ENCODE measurements at places on chromosomes 7 and 10.

DNA sequence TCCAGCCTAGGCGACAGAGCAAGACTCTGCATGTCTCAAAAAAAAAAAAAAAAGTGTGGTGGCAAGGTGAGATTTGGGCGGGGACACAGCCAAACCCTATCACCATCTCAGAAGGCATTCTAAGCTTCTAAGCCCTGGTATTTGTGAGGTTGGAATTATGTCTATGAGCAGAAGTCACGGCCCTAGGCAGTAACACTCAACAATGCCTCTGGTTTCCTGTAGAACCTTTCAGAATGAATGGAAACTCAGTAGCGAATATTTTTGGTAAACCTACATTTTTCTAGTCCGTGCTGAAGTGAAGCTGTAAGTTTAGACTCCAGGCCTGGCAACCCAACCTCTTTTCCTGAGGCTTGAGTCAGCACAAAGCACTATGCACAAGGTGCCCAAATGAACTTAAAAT, 88.3 kb downstream of the FAM107B start:
- DNase-seq, result no peak

DNA sequence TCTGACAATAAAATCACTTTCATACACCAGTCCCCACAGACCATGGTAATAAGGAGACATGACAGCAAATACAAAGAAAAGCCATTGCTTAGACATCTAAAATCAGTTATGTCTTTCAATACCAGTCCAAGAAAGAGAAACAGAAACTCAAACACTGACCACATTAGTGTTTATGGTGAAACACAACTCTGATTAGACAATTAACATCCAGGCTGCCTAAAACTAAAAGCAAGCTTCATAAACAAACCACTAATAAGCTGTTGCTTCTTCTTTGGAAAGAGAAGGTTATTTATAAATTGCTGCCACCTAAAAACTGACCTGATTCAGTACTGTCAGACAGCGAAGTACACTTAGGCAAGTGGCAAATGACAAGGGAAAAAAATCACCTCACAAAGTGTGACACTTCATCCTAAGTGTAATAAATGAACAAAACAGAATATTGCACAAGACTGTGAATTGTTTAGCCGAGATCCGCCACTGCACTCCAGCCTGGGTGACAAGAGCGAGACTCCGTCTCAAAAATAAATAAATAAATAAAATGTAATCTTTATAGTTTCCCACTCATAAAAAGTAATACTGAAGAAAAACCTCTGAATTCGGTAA, 277.4 kb downstream of the PARD3 start:
- no peak for DNase-seq

- DNase-seq, result peak; percentile 31
Observed at GRCh38 chr10:102153093-102153620, 968 bp downstream of the NOLC1 start.

DNA sequence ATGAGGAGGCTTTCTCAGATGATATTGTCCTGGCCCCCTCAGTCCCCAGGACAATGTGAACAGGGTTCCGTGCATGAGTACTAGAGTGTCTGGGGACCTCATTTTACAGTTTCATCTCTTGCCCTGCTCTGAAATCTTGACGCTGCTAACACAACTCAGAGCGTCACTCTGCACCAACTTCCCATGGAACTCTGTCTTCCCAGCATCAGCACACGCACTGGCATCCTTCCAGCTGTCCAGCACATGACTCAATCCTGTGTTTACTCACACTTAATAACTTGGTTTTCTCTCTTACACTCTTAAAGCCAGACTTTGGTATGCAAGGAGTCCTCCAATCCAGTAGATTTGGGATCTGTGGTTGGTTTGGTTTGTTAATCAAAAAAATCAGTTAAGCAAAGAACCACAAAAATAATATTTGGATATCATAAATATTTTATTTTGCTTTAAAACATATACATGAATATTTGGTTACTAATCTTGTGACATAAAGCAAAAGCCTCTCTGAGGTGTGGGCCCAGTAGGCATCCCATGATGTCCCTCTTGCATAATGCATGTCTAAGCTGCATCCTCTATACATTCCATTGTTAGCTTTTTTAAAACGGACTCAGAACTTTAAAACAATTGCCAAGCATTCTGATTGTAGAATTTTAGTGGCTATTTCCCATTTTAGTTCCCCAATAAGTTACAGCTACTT, 131.0 kb downstream of the CXCL12 start:
- DNase-seq, result no peak

DNA sequence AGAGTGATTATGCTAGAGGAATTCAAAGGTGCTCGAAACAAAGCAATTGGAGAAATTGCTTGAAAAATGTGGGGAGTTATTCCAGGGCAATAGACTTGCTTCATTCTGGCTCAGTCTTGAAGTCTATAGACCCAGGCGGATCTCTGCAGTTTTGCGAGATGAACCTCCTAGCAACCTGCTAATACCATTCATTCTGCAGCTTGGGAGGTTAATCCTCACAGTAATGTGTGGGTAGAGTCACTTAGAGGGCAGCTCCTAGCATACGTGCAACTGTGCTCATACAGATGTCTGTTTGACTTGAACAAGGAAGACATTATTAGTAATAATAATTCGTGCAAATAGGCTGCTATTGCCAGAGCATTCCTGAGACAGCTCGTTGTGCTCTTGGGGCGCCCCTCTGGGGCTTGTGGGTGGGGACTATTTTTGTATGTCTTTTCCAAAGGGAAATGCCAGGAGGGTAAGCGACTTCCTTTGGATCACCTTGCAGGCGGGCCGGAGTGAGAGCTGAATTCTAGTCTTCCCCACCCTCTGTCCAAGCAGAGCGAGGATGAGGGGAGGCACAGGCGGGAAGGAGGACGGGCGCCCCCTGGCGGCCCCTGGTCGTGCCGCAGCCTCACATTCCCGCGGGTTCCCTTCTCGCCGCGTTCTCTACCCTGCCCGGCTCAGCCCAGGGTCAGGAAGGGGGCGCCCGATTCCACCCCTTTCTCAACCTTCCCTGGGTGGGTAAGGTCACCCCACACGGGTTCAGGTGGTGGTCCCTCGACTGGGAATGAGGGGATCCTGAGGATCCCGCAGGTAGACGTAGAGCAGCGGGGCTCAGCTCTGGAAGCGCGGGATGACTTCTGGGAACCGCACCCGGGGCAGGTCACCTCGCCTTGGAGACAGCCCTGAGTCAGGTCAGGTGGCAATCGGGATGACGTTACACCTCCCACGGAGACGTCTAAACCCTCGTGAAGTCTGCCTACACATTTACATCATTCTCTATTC, 241.5 kb downstream of the PHTF2 start:
- peak; percentile 74 for DNase-seq

GRCh38 chr7:108138911-108139310, 8.8 kb upstream of the LAMB4 start:
- no peak for DNase-seq

GRCh38 chr7:74092964-74093471, 9.4 kb downstream of the LIMK1 start:
- peak; percentile 24 for DNase-seq

DNA sequence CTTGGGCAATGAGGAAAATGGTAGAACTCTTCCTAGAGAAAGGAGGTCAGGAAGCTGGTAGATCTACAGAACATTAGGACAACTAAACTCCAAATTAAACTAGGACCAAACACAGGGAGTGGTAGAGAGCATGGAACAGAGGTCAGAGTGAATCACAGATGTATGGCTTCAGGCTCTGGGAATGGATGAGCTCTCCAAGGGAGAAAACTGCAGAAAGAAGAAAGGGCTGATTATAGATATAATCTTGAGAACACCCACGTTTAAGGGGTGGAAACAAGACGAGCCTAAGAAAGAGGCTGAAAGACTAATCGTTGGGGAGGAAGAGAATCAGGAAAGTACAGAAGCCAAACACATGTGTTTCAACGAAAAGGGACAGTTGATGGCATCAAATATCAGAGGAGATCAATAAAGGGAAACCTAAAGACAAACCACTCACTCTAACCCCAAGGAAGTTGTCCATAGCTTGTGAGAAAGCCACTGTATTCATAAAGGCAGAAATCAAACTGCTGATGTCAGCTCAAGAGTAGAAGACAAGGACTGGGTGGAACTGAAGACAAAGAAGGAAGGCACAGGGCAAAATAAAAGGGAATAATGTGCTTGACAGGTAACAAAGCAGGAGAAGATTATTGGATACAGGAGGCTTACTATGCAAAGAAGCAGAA, 41.4 kb downstream of the NUDCD3 start:
- DNase-seq, result no peak

DNA sequence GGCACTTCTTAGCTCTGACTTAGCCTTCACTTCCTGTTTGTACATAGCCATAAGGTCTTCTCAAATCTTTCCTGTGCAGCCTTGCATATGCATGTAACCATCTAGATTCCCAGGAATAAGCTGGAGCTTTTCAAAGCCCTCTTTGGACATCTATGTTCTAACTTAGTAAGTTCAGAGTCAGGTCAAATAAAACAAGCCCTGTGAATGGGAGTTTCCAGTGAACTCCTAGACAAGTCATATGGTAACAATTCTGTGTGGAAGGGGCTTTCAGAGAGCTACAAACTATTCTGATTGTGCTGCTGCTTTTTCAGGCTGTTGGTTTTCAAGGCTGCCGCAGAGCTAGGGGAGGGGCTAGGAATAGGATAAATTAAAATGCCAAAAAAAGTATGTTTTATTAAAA, 208.4 kb upstream of the AKR1E2 start:
- no peak for DNase-seq

GRCh38 chr7:7793249-7793648, 74.8 kb upstream of the RPA3 start:
- DNase-seq, result no peak

DNA sequence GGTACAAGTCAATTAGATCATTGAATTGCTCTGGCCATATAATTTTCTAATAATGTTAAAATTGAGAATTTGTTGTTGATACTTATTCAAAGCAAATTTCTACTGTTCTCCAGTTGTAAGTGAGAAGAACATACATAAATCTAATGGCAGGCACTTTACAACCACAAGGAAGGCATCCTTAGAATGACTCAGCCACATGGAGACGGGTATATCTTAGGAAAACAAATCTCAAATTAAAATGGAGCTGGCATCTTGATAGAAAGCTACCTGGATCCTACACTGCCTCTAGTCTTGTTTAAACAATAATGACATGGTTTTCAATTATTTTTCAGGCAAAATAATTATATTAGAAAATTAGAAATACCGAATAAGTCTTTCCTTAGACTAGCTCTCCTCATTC, 1183.7 kb upstream of the SORCS1 start:
- no peak for DNase-seq

GRCh38 chr7:83677180-83677866, 28.4 kb upstream of the SEMA3E start:
- DNase-seq, result no peak

DNA sequence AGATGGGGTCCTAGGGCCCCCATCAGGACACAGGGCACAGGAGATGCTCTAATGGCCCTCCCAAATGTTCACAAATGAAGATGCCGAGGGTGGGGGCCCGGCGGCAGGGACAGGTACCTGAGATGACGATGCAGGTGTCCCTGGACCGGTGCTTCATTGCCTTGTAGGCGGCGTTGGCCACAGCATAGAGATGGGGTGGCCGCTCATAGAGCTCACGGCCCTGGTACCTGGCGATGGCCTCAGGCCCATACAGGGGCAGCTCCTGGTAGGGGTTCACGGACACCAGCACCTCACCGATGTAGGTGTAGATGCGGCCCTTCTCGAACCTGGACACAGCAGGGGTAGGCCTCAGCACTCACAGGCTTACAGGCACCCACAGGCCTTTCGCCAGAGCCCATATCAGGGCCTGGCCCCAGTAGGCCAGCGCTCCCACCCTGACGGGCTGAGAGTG, 2.0 kb downstream of the MYO1G start:
- DNase-seq, result no peak

DNA sequence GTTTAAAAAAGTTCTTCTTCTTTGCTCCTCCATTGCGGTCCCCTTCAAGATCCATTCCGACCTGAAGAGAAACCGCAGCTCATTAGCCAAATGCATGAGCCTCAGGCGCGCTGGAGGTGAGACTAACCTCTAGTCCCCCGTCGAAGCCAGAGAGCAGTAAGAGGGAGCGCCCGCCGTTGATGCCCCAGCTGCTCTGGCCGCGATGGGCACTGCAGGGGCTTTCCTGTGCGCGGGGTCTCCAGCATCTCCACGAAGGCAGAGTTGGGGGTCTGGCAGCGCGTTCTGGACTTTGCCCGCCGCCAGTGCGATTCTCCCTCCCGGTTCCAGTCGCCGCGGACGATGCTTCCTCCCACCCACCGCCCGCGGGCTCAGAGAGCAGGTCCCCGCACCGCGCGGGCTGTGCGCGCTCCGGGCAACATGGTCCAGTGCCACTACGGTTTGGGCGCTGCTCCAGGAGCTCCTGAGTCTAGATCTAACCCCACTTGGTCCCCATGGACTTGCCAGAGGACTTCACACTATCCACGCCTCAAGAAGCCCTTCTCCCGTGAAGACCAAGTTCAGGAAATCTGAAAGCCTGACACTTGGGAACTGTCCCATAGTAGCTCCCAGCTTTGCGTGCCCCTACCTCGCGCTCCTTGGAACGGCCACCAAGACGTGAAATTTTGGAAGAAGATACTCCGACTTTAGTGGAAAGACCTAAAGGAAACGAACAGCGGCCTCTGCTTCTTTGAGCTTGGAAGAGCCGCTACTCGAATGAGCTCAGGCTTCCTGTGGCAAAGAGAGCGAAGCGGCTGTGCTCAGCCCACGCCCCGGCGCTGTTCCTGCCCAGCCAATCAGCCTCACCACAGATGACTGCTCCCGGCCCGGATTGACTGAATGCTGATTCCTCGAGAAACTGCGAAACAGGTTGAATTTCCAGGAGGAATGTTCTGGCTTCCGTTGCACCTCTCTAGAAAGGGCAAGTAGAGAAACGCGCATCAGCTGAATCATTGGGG, at the start of gene ABCB1:
Gene ABCB1, minus strand, starts transcription at position 755 of the 995 bp plus-strand sequence. Its CDS starts 700 bp downstream, at position 55.
- DNase-seq, result peak; percentile 54

Data from KBM-7 (cell line).